ENCODE measurements at places on chromosomes 5 and 9. TPM values are rescaled to one million over a fixed set of nuclear protein-coding genes. Genes with fewer than 3 reads are reported as not detected.
A peak's percentile ranks its signal among the peaks of the same experiment; 100 is the strongest.

GRCh38 chr5:66002415-66002814 lies 76.0 kb downstream of the ERBIN start:
- no peak for DNase-seq

GRCh38 chr5:58672521-58672920 lies 89.6 kb downstream of the RAB3C start:
- no peak for DNase-seq

- DNase-seq: no peak
Observed at GRCh38 chr5:137995749-137996128, 37.1 kb downstream of the FAM13B start.

GRCh38 chr5:135916638-135917263 lies 21.1 kb upstream of the IL9 start:
- DNase-seq: no peak

DNA sequence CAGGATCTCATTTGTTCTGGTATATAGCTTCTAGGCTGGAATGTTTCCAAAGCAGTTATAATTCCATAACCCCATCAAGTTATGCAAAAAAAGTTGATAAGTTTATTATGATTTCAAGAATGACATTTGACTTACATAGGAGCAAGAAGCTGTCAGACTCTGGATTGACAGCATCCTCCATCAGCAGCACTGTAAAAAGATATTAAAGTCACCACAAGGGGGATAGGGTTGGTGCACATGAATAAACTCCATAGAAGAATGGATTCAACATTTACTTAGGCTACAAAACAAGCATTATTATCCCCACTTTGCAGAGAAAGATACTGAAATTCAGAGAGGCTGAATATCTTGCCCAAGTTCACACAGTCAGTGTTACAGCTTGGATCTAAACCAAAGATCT lies 208.9 kb upstream of the SLC30A5 start:
- no peak for DNase-seq

The FBP1 gene
- 3.1 TPM for total RNA-seq

The PCDHB2 gene
- total RNA-seq: 1.4 TPM

GRCh38 chr9:108549184-108549583 lies 306.6 kb downstream of the ACTL7B start:
- no peak for DNase-seq

DNA sequence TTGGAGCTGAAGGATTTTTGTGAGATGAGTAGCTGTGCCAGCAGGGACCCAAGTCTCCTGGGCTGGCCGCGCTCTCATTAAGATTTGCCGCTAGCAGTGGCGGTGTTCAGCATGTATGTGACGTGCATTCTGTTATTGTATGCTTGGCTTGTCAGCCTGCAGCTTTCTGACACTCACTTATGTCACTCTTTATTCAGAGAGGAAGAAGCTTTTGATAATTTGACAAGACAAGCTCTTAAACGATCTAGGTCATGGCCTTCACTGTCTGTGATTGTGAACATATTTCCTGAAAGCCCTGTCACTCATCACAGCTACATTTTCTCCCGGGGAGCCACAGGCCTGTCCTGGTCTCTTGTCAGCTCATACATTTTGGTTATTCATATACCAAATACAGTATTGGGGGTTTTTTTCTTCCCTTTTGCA lies 98.2 kb upstream of the GRHPR start:
- no peak for DNase-seq

DNA sequence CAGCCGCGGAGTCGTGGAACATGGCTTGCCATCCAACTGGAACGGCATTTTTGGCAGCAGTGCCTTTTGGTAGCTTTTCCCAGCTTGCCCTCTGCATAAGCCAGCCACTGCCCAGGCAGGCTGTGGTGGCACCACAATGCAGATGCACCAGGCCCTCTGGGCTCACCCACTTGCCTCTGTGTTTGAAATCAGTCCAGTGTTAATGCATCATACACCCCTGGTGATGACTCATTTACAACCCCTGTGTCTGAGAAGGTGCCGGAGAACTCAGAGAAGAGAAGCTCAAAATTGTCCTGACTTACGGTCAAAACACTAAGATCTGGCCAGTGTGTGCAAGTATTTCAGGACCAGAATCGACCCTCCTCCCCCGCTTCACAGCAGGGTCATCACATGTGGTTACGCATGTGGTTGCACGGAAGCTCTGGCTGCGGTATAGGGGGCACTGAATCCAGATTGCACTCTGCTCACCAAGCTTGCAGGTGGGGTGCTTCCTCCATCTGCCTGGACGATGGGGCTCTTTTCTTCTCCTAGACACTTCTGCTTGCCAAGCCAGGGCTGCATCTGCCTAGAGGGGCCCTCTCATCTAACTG lies 66.5 kb upstream of the SMIM15 start:
- DNase-seq: no peak

The MLANA gene
- not detected for total RNA-seq

- no peak for DNase-seq
Observed at GRCh38 chr5:132506094-132506692, 15.6 kb upstream of the IRF1 start.

- DNase-seq: no peak
Observed at GRCh38 chr9:122325124-122325523, 45.7 kb upstream of the PTGS1 start.

DNA sequence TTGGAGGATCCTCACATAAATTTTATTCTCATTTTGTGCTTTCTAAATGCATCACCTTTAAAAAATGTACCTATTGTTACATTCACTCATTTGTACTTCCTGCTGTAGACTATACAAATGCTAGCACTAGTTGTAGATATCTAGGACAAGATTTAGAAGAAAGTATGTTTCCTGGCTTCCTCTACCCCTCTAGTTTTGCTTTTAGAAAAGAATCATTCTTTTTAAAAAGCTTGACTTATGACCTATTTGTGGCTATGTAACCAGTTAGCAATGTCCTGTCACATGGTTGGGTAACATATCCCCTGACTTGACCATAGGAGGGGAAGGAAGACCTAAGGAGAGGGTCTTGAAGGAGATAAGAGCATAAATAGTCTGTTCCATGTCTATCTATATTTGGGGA lies 13.3 kb downstream of the CAMK4 start:
- no peak for DNase-seq

The TMC1 gene
- total RNA-seq: 0.45 TPM

GRCh38 chr9:114371973-114372917 lies 15.5 kb downstream of the AKNA start:
- peak; percentile 70 for DNase-seq

- DNase-seq: no peak
Observed at GRCh38 chr5:152331718-152332117, 73.4 kb downstream of the NMUR2 start.

- no peak for DNase-seq
Observed at GRCh38 chr5:80387063-80387768, 20.6 kb upstream of the ZFYVE16 start.

DNA sequence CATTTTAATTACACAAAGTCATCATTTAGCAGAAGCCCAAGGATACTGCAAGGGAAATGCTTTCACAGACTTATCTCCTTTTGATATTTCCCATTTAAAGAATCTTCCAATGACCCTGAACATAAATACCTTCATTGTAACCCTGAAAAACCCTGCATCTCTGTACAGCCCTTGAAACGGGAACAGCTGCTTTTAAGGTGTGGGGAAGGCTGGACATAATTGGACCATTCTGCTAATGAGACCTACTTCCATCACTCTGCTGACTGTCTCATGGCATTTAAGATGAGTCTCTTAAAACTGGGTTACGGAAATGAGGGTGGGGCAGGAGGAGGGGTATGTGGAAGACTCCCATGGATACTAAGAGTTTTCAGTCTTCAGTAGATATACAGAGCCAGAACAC lies 485.8 kb downstream of the BRINP1 start:
- DNase-seq: no peak

GRCh38 chr5:104635227-104635626 lies 1072.6 kb upstream of the NUDT12 start:
- no peak for DNase-seq

- DNase-seq: peak; percentile 84
Observed at GRCh38 chr5:135829681-135830383, 4.6 kb upstream of the SLC25A48 start.

The LCN1 gene
- total RNA-seq: 0.42 TPM

GRCh38 chr5:9409413-9409960 lies 136.4 kb downstream of the SEMA5A start:
- no peak for DNase-seq

GRCh38 chr9:132404228-132404881 lies 2.3 kb downstream of the TTF1 start:
- no peak for DNase-seq

DNA sequence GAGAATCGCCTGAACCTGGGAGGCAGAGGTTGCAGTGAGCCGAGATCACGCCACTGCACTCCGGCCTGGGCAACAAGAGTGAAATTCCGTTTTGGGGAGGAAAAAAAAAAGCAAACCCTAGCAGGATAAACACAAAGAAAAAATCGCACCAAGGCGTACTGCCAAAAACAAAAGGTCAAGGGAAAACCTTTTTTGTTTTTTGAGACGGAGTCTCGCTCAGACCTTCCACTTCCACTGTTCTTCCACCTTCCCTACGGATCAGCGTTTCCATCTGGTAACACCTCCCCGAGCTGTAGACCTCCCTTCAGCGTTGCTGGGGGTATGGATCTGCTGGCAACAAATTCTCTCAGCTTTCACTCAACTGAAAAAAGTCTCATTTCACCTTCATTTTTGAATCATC lies 20.1 kb upstream of the FCN2 start:
- no peak for DNase-seq

- DNase-seq: no peak
Observed at GRCh38 chr5:158589939-158590338, 509.8 kb downstream of the EBF1 start.

The OGN gene
- 45.0 TPM for total RNA-seq

- no peak for DNase-seq
Observed at GRCh38 chr9:32424616-32425015, 40.2 kb downstream of the ACO1 start.

DNA sequence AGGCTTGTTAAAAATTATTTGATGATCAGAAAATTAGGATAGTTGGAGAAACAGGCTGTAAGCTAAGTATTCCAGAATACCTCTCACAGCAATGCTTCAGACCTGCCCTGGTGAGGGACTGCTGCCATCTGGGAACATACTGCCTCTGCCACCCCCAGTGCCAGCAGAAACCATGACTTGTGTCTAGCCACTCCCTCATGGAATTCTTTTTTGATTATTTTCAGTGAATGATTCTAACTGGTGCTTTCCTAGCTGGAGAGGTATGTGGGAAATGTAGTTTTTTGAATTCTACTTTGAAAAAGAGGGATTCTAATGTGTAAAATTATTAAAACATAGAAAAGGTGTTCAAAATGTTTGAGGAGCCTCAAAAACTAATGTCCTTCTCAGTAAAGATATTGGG lies 126.3 kb downstream of the HMHB1 start:
- no peak for DNase-seq

- DNase-seq: peak; percentile 31
Observed at GRCh38 chr5:107812570-107813141, 141.9 kb upstream of the EFNA5 start.

DNA sequence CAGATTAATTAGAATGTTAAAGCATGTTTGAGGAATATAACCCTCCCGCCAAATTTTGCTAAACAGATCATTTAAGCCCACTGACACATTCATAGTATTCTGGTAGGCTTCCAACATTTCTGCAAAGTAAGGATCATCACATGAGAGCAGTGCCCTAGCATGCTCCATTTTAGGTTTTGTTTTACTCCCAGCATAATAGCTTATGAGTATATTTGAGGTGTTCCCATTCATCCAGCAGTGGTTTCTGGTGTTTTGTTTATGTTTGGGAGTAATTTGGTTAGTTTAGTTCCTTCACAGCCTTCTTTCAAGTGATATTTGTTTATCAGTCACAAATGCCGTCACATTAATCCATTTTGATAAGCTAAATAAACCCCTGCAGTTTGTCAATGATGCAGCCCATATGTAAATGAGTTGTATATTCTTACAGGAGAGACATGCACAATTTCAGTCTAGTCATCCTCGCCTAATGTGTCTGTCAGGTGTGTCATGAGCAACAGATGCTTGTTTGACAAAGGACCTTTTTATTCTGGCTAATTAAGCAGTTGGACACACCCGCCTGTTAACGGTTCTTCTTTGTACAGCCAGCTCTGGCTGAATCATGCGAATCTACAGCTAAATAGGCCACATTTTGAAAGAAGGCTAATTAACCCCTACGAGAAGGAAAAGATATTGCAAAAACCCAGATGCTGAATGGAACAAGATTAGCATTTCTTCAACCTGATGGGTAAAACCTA lies 124.4 kb downstream of the RFX3 start:
- DNase-seq: no peak

GRCh38 chr9:36288070-36288469 lies 29.8 kb upstream of the GNE start:
- no peak for DNase-seq

- no peak for DNase-seq
Observed at GRCh38 chr5:100779669-100780375, 123.3 kb downstream of the ST8SIA4 start.

DNA sequence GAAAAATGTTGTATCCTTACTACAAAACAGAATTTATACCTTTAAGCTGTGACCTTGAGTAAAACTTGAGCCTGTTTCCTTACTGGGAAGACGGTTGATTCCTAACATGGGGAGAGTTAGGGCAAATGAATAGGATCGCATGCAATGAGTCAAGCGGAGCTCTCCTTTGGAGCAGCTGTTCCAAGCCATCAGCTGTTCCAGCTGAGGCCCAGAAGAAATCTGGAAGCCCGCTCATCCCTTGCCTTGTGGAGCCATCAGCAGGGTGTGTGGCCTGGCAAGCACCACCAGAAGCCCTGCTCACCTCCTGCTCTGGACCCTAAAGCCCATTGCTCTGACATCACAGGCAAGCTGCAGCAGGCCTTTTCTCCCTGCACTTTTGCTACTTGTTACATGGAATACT lies 8.0 kb downstream of the KIAA1191 start:
- DNase-seq: no peak

- DNase-seq: no peak
Observed at GRCh38 chr5:56090793-56091460, 96.2 kb upstream of the IL6ST start.

The ITGA2 gene
- total RNA-seq: 1.3 TPM

DNA sequence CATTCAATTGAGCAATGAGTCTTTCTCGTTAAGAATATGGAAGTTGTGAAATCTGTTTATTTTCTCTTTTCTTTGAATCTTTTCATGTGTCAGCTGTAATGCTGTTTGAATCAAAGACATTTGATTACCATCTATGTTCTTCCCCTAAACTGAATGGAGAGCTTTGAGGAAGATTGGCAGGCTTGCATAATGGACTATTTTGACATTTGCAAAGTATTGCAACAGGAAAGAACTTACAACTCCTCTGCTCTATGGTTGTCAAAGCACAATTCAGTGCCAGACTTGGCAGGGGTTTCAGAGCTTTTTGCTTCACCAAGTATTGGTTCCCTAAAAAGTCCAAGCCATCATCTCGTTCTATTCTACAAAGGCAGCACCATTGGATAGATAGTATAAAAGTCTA lies 549.0 kb upstream of the NUDT12 start:
- DNase-seq: no peak

GRCh38 chr5:76406673-76407072 lies 3.6 kb downstream of the IQGAP2 start:
- peak; percentile 45 for DNase-seq
